ENCODE measurements at places on chromosomes 3 and 15.

DNA sequence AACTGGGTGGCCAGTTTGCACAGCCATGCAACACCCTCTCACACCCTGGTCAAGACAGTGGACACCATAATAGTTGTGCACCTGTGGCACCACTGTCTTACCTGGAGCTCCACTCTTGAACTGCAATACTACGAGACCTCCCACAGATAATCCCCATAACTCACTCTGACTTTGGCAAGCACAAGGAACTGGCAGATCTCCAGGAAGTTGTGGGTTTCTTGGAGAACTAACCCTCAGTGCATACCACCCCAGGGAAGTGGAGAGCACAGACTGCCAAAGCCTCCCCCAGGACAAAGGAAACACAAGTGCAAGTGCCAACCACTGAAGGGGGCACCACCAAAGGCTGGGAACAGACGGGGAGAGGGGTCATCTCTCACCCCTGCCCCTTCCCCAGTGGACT lies 318.6 kb downstream of the SUCLG2 start:
- peak; percentile 1 for DNase-seq

DNA sequence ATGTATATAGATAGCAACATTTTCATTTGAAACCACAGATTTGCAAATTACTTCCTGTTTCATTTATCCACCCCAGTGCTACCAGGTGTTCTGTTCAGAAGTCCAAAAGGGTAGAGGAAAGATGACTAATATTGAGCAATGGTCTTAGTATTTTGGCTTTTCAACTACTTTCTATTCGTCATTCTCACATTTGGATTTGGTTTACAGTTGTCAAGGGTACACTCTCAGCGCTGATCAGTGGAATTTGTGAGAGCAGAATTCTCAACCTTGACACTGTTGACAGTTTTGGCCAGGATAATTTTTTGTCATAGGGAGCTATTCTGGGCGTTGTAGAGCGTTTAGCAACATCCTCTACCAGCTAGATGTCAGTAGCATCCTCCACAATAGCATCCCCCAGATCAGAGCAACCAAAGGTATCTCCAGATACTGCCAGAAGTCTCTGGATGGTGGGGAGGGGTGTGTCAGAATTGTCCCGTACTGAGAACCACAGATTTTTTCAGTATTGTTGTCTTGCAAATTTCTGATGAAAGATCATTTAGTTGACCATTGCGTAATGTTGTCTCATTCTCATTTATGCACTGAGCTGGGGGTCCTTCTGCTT lies 4.2 kb downstream of the HMCES start:
- DNase-seq: no peak

DNA sequence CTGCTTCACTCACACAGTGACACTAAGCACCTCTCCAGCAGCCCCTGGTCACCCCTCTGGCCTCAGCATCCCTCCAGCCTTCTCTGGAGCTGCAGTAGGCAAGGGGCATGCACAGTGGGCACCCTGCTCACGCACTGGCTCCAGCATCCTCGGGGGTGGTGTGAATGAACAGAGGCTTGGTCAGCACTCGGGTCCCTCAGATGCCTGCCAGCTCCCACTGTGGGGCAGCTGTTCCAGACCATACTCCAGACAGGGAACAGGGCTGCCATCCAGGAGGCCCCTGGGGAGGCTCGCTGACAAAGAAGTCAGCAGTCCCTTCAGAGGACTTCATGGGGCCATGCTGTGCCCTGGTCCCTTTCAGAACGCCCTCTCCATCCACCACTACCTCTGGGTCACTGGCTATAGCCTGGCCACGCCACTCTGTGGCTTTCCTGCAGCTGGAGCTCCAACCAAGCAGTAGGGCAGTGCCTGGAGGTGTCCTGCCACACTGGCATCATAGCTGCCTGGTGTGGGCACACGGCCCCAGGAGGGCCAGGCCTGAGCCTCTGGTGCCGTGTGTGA lies 26.3 kb downstream of the ALS2CL start:
- no peak for DNase-seq

DNA sequence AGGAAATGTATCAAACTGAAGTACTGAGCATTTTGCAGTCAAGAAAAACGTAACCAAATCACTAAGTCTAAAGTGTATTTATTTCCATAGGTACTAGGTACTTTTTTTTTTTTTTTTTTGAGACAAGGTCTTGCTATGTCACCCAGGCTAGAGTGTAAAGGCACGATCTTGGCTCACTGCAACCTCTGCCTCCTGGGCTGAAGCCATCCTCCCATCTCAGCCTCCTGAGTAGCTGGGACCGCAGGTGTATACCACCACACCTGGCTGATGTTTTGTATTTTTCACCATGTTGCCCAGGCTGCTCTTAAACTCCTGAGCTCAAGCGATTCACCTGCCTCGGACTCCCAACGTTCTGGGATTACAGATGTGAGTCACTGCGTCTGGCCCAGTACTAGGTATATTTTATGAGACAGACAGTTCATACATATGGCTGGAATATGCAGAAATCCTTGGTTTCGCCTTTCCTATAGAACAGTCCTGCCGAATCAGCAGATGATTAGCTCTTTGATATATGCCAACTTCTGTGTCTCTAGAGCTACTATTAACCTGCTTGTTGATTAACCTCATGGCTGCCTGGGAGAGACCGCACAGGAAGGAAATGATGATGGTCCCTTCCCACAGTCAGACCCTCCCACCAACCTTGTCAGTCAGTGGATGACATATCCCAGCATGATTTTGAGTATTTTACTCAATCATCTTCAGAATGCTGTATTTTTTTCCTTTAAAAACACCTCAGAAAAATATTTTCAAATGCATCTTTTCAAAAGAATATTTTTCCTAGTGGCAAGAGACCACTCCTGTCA lies 32.3 kb downstream of the TMOD3 start:
- DNase-seq: no peak

- DNase-seq: no peak
These were observed 155.4 kb upstream of the TPM1 start for GRCh38 chr15:62887113-62887570.

- DNase-seq: no peak
These were observed 299.6 kb upstream of the C2CD4B start for GRCh38 chr15:62464705-62465104.

GRCh38 chr15:31278544-31279220 lies 48.0 kb upstream of the KLF13 start:
- DNase-seq: no peak

DNA sequence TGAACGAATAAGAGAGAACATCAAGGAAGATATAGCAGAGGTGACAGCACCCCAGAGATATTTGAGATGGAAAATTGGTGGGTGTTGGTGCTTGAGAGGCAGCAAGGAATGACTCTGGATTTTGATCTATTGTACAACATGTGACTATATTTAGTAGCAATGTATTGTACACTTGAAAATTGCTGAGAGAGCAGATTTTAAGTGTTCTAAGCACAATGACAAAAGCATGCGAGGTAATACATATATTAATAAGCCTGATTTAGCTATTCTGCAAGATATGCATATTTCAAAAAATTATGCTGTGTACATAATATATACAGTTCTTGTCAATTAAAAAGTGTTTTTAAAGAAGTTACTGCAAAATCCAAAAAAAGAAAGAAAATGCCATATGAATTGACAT lies 194.3 kb downstream of the SLC9A9 start:
- no peak for DNase-seq

GRCh38 chr3:127789051-127789450 lies 33.3 kb downstream of the MGLL start:
- no peak for DNase-seq

GRCh38 chr15:100909565-100909964 lies 9.6 kb upstream of the LRRK1 start:
- no peak for DNase-seq

- DNase-seq: no peak
These were observed 485.9 kb downstream of the NSUN3 start for GRCh38 chr3:94548581-94549316.

GRCh38 chr15:84625123-84625522 lies 24.3 kb downstream of the ZSCAN2 start:
- no peak for DNase-seq

- no peak for DNase-seq
These were observed 190.6 kb downstream of the SHQ1 start for GRCh38 chr3:72657666-72658065.

- DNase-seq: no peak
These were observed 43.3 kb downstream of the HOMER2 start for GRCh38 chr15:82909080-82909815.

DNA sequence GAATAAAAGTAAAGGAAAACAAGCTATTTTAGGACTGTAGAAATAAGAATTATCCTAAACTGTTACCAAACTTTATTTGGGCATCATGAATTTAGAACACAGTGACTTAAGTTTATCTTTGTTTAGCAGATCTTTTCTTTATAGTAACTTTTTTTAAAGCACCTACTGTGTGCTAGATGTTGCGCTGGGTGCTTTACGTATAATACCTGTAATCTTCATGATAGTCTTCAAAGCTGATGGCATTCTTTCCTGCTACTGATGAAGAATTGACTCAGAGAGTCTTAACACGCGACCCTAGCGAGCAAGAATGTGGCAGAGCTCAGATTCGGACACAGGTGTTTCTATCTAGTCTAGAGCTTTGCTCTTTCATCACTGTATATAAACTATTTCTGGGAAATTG lies 53.9 kb downstream of the CHD2 start:
- DNase-seq: no peak

- no peak for DNase-seq
These were observed 86.6 kb downstream of the MEX3B start for GRCh38 chr15:81959196-81959595.

DNA sequence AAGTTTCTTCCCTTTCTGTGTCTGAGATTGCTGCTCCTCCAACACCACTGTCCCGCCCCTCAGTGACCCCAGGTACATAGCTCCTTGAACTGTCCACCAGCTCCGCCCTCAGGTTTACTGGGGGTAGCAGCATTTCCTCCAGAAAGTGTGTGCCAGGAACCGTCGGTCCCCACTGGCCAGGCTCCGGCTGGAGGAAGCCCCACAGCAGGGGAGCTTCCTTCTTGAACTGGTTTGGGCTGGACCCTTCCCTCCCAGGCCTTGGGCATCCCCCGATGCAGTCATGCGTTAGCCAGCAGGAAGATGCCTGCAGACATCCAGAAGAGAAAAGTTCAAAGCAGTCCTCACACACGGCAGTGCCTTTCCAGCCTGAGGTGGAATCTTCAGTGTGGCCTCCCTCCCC lies 19.7 kb downstream of the PAK6 start:
- DNase-seq: no peak

GRCh38 chr3:94176988-94177745 lies 114.3 kb downstream of the NSUN3 start:
- no peak for DNase-seq

DNA sequence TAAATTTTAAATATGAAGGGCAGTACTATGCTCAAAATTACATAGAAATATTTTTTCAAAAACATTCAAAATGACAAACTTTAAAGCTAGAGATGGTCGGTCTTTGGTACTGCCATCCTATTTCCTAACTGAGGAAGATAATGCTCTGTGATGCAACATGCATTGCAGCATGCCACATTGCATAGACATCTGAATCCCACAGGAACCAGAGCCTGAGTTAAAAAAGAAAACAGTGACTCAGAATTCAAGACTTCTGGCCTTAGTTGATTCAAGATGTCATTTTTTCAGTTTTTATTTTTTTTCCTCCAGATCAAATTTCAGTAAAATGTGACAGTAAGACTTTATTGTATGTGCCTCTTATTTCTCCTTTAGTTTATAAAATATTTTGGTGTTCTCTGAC lies 33.1 kb downstream of the TP63 start:
- no peak for DNase-seq

DNA sequence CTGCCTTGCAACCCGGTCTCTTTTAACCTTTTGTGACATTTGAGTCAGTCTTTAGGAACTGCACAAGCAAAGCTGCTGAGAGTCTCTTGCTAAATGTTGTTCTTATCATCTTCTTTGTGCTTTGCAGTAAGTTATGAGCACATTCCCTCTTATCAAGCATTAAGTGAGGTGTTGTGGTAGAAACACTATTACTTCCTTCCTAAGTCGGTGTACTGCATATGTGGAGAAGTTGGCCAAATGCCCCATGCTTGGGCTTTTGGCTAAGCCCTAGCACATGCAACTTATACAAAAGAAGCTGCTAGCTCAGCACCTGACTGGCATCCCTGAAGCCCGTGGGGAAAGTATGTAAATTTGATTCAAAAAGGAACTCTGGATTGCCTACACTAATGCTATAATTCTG lies 136.5 kb upstream of the RBMS3 start:
- no peak for DNase-seq

- no peak for DNase-seq
These were observed 63.5 kb downstream of the OTOL1 start for GRCh38 chr3:161560008-161560637.

All from C1 segment of cervical spinal cord (tissue), 14 donors.